ENCODE measurements at places on chromosomes 5 and 9.

DNA sequence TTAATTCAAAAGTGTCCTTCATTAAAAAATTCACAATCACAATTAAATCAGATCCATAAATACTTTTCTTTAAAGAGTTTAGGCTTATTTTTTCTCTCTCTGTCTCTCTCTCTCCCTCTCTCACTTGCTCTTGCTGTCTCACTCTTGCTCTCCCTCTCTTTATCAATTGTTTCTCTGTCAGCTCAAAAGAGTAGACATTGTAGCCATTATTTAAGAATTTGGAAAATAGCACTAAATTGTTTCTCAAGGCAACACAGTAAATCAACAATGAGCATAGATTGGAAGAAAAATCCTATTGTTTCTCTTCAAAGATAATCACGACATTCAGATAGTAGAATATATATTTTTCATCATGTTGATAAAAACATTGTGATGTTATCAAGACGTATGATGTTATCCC lies 1114.0 kb downstream of the PTPRD start:
- DNase-seq = no peak
- no peaks in the 10 kb centered on the region for H3K27me3 ChIP-seq
- H3K4me3 ChIP-seq = no peak overlapping the region
- H3K27ac ChIP-seq = no peak overlapping the region

DNA sequence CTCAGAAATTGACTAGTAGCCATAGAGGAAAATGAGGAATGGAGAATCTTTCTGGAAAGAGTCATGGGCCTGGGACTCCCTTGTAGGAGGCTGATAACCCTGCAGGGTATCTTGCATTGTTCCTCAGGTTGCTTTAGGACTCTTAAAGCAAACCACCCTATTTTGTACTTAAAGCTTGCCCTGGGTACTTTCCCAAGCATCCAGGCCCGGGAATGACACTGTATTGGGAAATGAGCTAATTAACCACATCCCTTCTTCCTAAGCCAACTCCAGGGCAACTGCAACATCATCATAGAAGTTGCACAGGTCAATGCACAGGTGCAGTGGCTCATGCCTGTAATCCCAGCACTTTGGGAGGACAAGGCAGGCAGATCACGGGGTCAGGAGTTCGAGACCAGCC lies 55.9 kb downstream of the UGCG start:
- H3K27ac ChIP-seq = no peak overlapping the region
- H3K4me1 ChIP-seq = peaks cover 7% of the 10 kb centered on the region
- H3K4me3 ChIP-seq = no peak overlapping the region
- no peaks in the 10 kb centered on the region for H3K36me3 ChIP-seq

DNA sequence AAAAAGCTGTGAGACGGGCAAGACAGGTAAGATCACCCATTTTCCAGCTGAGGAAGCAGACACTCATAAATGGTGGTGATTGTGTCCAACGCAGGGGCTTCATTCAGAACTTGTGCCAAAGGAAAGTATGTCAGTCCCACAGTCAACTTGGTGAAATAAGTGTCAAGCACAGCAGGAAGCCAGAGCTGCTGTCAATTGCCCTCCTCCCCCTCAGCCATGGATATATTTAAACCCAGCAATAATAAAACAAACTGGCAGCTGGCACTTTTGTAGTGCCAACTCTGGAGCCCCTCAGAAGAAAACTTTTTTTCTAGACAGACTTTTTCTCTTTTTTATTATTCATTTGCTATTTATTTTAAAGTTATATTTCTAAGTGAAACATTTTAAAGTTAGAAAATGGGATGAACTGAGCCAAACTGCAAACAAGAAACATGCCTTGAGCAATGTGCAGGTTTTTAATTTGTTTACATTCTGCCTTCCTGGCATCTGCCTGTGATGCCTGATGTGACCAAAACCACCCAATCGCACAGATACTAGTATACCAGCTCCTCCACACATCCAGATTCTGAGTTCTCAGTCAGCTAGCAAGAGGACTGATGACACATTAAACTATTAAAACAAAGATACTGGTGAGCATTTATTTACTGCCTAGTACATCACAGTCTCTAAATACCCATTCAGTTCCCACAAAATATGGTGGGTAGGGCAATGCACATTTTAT lies 17.0 kb downstream of the DMAC1 start:
- no peaks in the 10 kb centered on the region for H3K4me1 ChIP-seq
- no peak for DNase-seq
- no peak overlapping the region for H3K27ac ChIP-seq
- H3K27me3 ChIP-seq = no peaks in the 10 kb centered on the region
- H3K36me3 ChIP-seq = no peaks in the 10 kb centered on the region
- H3K4me3 ChIP-seq = no peak overlapping the region

- peaks cover 9% of the 10 kb centered on the region for H3K36me3 ChIP-seq
- peak overlapping the region; percentile 73 for H3K27ac ChIP-seq
- DNase-seq = peak; percentile 51
These were observed 13.0 kb downstream of the STOM start for GRCh38 chr9:121357011-121357410.

- peak overlapping the region; percentile 16 for H3K4me3 ChIP-seq
- no peaks in the 10 kb centered on the region for H3K4me1 ChIP-seq
- H3K27me3 ChIP-seq = no peaks in the 10 kb centered on the region
- no peak overlapping the region for H3K27ac ChIP-seq
These were observed 357 bp downstream of the PTGDS start for GRCh38 chr9:136977649-136978072.

DNA sequence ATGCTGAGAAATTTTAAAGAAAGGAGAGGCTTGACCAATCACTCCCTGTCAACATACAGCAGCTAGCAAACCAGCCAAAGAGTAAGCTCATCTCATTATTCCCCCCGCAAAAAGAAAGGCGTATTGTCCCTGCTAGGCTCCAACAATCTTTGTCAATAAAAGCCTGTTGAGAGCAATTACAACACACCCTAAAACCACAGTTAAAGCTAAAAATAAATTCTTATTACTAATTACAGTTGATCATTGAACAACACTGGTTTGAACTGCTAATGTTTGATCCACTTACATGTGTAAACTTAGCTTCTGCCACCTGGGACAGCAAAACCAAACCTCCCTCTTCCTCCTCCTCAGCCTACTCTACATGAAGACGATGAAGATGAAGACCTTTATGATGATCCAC lies 151.2 kb downstream of the TSSK1B start:
- no peak overlapping the region for H3K4me3 ChIP-seq
- no peak overlapping the region for H3K27ac ChIP-seq
- H3K27me3 ChIP-seq = no peaks in the 10 kb centered on the region
- no peaks in the 10 kb centered on the region for H3K36me3 ChIP-seq
- no peak for DNase-seq
- peaks cover 2% of the 10 kb centered on the region for H3K4me1 ChIP-seq

- H3K4me3 ChIP-seq = peak overlapping the region; percentile 98
- H3K27me3 ChIP-seq = no peaks in the 10 kb centered on the region
- DNase-seq = peak; percentile 39
- peaks cover 6% of the 10 kb centered on the region for H3K4me1 ChIP-seq
- peak overlapping the region; percentile 98 for H3K27ac ChIP-seq
- no peaks in the 10 kb centered on the region for H3K36me3 ChIP-seq
These were observed 1.3 kb upstream of the NIPBL start for GRCh38 chr5:36875051-36875789.

- H3K4me1 ChIP-seq = no peaks in the 10 kb centered on the region
- H3K27ac ChIP-seq = no peak overlapping the region
- H3K4me3 ChIP-seq = no peak overlapping the region
- H3K27me3 ChIP-seq = no peaks in the 10 kb centered on the region
These were observed 13.6 kb downstream of the PTPDC1 start for GRCh38 chr9:94097788-94098414.

- H3K4me1 ChIP-seq = no peaks in the 10 kb centered on the region
- no peak overlapping the region for H3K4me3 ChIP-seq
- no peak for DNase-seq
- H3K27me3 ChIP-seq = no peaks in the 10 kb centered on the region
These were observed 1046.5 kb upstream of the ARRDC3 start for GRCh38 chr5:92429646-92430045.

DNA sequence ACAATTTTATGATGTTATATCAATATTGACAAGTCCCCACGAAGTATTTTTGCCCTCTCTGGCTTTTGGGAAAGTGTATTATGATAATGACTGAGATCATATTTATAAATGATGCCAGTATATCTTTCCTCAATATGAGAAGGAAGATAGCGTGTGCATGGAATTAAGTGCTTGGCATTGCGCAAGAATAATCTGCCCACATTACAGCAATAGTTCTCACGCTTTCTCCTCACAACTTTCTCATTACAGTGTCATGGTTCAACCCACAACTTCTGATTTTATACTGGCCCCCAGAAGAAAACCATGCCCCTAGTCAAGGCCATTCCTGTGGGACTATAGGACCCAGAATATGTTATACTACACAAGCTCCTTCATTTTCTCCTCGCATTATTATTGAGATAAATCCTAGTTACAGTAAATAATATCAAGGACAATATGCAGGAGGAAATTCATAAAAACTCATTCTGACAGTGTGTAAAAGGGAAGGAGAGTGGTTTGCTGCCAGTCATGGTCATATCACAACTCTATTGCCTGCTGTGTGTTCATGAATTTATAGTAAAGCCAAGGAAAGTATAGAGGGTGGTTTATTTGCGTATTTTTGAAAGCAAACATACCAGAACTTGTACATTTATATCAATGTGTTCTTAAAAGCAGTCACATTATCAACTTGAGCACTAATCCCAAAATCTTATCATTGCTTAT lies 114.1 kb downstream of the PIK3R1 start:
- H3K4me1 ChIP-seq = peaks cover 9% of the 10 kb centered on the region
- H3K4me3 ChIP-seq = no peak overlapping the region
- H3K36me3 ChIP-seq = no peaks in the 10 kb centered on the region
- no peaks in the 10 kb centered on the region for H3K27me3 ChIP-seq

- H3K4me3 ChIP-seq = no peak overlapping the region
- no peak overlapping the region for H3K27ac ChIP-seq
- no peaks in the 10 kb centered on the region for H3K4me1 ChIP-seq
- DNase-seq = no peak
These were observed 21.1 kb upstream of the GAS1 start for GRCh38 chr9:86968258-86968920.

GRCh38 chr5:119410448-119411159 lies 41.7 kb upstream of the HSD17B4 start:
- H3K27ac ChIP-seq = no peak overlapping the region
- no peaks in the 10 kb centered on the region for H3K4me1 ChIP-seq
- no peak for DNase-seq
- H3K4me3 ChIP-seq = no peak overlapping the region
- H3K27me3 ChIP-seq = no peaks in the 10 kb centered on the region

DNA sequence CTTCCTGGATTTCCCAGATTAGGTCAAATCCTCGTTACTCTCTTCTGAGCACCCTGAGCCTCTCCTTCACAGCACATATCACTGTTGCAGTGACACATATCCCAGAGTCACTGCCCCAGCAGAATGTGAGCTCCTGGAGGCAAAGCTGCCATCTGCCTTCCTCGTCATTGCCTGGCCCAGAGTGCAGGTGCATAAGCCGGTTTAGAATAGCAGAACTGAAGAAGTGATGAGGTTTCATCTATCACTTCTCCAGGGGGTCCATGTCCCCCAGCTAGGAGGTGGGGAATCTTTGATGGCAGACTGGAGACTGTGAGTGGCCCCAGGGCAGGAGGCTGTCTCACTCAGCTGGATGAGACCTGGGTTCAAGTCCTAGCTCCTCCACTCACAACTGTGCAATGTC lies 25.8 kb downstream of the NIPAL4 start:
- no peak for DNase-seq
- no peaks in the 10 kb centered on the region for H3K36me3 ChIP-seq
- peaks cover 14% of the 10 kb centered on the region for H3K4me1 ChIP-seq
- H3K27me3 ChIP-seq = no peaks in the 10 kb centered on the region
- H3K4me3 ChIP-seq = no peak overlapping the region

DNA sequence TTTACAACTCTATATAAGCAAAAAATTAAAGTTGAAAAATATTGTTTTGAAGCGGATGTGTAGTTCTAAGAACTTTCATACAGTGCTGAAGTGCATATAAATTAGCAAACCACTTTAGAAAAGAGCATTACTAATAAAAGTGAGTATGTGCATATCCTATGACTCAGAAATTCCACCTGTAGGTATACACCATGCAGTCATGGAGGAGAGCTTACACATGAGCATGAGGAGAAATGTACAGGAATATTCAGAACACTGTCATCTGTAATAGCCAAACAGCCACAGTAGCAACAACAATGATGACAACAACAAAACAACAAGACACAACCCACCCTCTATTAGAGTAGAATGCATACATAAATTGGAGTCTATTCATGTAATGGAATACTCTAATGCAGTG lies 138.2 kb upstream of the ARRDC3 start:
- H3K27me3 ChIP-seq = no peaks in the 10 kb centered on the region
- no peaks in the 10 kb centered on the region for H3K36me3 ChIP-seq
- H3K4me1 ChIP-seq = no peaks in the 10 kb centered on the region
- no peak overlapping the region for H3K4me3 ChIP-seq
- DNase-seq = no peak

DNA sequence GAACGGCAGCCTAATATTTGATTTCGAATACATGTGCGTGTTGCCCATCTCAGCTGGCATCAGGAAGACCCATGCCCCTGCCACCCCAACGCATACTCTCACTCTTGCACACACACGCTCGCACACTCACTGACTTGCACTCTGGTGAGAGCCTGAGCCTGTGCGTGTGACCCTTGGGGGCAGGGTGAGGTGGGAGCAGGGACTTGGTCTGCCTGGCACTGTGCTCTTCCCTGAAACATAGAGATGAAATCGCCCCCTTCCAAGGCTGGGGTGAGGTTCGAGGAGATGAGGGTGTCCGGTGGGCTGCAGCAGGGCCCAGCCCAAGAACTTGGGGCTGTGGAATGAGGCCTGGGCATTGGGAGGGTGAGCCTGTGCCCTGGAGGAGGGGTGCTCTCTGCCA lies 1.2 kb downstream of the LCN9 start:
- H3K36me3 ChIP-seq = no peaks in the 10 kb centered on the region
- no peaks in the 10 kb centered on the region for H3K4me1 ChIP-seq
- H3K4me3 ChIP-seq = no peak overlapping the region
- no peak for DNase-seq
- H3K27me3 ChIP-seq = no peaks in the 10 kb centered on the region

DNA sequence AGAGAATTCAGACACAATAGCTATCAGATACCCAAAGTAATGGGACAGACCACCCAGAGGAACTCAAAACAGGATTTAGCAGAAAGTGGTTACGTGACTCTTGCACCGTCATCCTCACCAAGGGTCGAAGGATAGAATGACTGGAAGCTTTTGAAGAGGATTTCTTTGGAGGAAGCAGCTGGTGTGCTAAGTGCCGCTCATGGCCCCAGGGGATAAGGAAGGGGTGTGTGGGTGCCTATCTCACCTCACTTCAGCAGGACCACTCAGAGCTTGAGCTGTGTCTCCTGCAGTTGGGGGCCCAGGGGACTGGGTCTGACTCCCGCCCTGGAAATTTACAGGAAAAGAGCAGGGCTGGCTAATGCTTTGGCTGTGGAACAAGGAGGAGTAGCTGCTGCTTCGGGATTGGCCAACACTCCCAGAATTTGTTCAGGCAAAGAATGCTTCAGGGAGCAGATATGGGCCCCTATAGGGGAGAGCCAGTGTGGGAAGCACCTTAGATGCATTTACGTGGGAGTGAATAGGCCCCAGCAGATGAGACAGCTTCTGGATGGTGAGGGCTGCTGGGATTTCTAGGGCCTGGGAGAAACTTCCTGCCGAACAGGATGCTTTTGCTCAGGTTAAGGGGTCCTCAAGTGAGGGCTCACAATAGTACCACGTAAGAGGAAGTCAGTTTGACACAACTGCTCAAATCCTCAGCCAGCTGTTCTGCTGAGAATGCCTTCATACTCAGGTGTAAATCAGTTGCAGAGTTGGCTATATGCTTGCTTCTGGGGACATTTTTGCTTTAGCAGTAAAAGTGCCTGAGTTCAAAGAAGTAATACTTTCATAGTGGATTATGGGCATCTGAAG lies 29.1 kb upstream of the TOMM5 start:
- DNase-seq = no peak
- no peaks in the 10 kb centered on the region for H3K27me3 ChIP-seq
- H3K4me3 ChIP-seq = no peak overlapping the region
- no peaks in the 10 kb centered on the region for H3K4me1 ChIP-seq

Measured in small intestine (tissue), 16 donors.